ENCODE measurements at places on chromosomes 5 and 9.

DNA sequence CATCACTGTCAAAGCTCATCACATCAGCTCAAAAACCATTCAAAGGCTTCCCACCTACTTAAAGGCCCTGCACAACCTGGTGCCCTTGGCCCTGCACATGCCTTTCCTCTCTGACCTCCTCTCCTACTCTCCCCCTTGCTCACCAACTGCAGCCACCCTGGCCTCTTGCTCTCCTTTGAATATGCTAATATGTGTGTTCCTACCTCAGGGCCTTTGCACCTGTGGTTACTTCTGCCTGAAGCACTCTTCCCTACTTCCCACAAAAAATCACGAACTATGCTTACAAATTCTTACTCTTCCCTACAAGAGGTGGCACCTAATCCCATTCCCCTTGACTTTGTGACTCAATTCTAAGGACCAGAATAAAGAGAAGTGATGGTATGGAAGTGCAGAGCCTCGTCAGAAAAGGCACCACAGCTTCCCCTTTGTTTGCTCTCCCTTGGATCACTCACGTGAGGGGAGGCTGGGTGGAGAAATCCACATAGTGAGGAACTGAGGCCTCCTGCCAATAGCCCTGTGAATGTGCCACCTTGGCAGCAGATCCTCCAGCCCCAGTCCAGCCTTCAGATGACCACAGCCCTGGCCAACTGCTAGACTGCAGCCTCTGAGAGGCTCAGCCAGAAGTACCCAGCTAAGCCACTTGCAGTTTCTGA, 3.2 kb upstream of the TMEM171 start:
- DNase-seq: no peak

- DNase-seq: no peak
Measured at GRCh38 chr5:116444373-116445295, 130.0 kb downstream of the SEMA6A start.

GRCh38 chr9:124593651-124594058, 86.5 kb upstream of the NR5A1 start:
- DNase-seq: no peak

- peak; percentile 72 for DNase-seq
Measured at GRCh38 chr5:177357459-177358351, at the start of gene RGS14. TSS of gene RGS14 (plus strand) at chr5:177357924. CDS start at chr5:177358025, 101 bp downstream.

DNA sequence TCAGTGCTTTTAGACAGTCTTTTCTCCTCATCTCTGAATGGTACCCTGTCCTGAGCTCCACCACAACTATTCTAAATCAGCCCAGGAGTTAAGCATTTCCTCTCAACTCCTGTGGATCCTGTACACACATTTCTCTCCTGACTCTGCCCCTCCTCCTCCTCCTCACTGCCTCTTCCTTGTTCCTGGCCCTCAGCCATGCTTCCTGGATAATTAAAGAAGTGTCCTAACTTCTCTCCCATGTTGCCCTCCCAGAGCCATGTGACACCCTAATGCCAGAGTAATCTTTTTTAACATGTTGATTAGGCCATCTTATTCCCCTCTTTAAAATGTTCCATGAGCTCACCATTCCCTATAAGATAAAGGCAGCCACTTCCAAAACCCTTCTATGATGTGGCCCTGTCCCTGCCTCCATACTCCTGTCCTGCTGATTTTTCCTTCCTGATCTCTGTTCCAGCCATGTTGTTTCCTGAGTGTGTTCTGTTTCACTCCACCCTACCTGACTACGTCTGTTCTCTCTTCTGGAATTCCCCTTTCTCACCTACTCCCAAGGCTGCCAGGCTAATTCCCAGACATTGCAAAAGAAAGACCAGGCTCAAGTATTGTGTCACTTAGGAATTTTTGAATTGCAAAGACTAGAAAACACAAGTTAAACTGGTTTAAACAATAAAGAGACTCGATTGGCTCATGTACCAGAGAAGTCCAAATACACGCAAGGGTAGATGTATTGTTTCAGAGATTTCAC, 295.2 kb downstream of the MAST4 start:
- no peak for DNase-seq

GRCh38 chr5:63963080-63963735, 963 bp upstream of the HTR1A start:
- peak; percentile 31 for DNase-seq

DNA sequence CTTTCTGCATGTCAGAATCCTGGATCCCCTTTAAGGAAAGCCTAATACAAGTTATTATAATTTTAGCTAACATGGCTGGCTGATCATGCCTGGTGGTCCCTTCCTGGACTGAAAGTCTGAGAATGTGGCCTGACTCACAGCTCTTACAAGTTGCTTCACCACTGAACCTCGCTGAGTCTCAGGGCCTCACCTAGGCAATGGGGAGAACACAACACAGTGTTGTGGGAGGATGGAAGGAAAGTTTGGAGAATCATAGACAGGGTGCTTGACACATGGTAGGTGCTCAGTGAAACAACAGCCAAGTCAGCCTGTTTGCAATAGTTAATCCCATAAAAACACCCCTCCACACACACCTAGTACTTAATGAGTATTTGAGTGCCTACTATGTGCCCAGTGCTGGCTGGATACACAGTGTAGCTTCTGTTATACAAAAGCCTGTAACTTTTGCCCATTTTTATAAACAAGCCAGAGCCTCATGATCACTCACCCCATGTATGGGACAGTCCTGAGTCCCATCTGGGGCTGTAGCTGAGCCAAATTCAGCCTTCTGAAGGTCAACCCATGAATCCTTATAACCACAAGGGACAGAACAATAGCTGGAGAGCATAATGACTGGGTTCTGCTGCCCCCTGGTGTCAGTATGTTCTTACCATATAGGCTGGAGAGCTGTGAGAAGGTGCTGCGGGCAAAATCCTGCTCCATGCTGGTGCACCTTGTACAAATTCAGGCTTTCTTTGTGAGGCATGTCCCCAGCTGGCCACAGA, 3.9 kb downstream of the ACSL6 start:
- DNase-seq: peak; percentile 82

- DNase-seq: no peak
Measured at GRCh38 chr9:70805949-70806348, 315.5 kb downstream of the TRPM3 start.

DNA sequence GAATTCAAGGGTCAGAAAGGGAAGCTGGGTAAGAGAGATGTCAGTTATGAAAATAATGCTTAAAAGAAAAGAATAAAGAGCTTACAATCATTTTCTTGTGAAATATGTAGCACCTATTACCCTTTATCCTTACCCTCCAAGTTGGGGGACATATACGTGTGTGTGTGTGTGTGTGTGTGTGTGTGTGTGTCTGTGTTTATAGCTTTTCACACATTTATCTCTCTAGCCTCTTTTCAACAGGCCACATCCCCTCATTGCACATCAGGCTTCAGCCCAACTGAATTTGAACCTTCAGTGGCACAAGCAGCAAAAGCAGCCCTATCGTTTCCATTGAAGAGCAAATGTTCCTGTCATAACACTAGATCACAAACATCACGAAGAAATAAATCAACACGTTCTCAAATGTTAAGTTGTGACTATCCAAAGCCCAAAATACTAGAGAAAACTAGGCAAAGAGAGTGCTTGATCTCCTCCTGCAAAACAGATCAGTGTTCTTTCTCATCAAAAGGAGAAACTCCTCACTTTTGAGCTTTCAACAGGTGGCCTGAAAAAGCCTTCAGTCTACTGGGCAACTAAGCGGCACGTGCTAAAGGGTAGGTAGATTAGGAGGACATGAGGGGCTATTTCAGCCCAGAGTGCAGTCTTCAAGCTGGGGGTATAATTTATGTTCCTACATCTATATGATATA, 416.4 kb downstream of the EFNA5 start:
- no peak for DNase-seq

GRCh38 chr5:18546591-18546990, 912.3 kb downstream of the TAF11L14 start:
- no peak for DNase-seq

DNA sequence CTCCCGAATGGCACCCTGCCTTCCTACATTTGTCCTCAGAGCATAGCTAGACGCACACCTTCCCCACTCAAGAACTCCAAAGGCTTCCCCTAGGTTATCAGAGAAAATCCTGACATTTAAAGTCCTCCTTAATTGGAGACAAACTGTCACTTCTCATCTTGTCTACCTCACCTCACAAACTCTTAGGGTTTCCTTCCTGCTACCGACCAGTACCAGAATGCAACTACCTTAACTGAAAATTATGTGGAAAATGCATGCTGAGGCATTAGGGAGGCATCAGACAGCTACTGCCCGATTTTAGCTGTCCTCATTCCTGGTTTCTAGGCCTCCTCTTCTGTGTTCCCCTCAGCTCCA, 17.9 kb upstream of the TNIP1 start:
- DNase-seq: no peak

- no peak for DNase-seq
Measured at GRCh38 chr5:122810405-122810804, 35.0 kb upstream of the SNX24 start.

GRCh38 chr9:107390279-107390678, 99.3 kb downstream of the KLF4 start:
- DNase-seq: no peak

- peak; percentile 12 for DNase-seq
Measured at GRCh38 chr5:43482490-43483297, 971 bp downstream of the TMEM267 start.

- no peak for DNase-seq
Measured at GRCh38 chr5:171849585-171850323, 64.1 kb downstream of the SMIM23 start.

DNA sequence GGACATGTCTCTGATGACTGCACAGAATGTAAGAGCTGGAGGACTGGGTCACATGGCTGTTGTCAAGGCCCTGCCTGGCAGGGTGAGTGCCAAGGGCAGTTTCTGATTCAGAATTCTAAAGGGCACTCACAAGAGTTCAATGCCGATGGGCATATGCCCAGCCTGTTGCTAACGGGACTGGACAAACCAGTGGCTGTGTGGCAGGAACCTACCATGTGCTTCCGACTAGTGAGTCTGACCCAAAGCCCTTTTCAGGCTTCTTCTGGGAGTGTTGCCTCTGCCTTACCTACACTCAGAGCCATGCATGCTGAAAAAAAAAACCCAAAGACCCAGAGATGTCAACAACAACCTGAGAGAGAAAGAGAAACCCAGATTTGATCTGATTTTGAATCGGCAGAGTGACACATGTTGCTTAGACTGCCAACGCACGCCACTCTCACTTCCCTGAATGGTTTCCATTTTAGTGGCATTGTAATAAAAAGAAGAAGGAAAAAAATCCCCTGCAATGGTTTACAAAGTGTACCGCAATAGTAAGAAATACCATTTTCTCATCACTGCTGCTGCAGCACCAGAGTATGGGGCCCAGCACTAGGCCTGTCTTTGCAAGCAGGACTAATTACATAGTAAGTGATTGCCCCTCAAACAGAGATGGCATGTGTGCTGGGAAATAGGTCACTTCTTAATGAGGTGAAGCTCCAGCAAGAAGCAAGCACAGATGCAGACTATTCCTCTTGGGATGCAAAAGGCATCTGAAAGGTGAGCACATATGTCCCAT, 194.3 kb downstream of the PALM2AKAP2 start:
- DNase-seq: peak; percentile 69

GRCh38 chr5:135136546-135136945, 102.5 kb upstream of the PITX1 start:
- no peak for DNase-seq

GRCh38 chr9:32991897-32992594, 9.4 kb downstream of the APTX start:
- DNase-seq: no peak

DNA sequence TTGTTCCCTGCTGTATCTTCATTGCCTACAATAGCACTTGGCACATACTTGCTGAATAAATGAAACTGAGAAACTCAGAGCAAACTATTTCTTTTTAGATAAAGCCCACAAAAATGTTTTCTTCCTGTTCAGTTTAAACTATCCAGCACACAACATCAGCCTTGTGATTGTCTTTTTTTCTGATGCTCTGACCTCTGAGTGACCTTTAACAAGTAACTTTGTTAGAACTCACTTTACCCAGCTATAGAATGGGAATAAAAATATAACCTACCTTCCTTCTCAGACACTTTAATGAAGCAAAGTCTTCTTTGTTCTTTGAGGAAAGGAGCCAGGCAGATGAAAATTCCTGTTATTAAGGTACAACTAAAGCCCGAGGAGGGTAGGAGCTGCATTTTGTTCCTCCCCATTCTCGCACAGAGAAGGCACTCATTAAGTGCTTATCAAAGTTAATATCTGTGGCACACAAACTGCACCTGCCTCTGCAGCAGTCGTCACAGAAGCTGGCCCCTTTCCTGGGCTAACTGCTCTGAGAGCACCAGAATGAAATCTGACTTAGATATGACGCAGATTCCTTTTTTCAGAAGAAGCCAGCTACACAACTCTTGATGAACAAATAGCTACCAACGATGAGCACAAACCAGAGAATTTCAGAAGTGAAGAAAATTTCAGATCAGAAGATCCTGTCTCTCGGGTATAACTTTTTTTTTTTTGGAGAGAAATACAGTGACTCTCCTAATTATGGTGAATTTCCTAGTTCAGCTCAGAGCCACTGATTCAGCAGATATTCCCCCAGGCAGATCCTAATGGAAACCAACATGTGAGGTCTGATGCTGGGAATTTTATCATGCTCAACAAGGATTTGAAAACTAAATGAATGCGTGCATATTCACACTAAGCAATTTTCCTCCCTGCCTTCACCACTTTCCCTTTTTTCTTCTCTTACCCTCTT, 31.0 kb upstream of the NR3C1 start:
- DNase-seq: peak; percentile 52

DNA sequence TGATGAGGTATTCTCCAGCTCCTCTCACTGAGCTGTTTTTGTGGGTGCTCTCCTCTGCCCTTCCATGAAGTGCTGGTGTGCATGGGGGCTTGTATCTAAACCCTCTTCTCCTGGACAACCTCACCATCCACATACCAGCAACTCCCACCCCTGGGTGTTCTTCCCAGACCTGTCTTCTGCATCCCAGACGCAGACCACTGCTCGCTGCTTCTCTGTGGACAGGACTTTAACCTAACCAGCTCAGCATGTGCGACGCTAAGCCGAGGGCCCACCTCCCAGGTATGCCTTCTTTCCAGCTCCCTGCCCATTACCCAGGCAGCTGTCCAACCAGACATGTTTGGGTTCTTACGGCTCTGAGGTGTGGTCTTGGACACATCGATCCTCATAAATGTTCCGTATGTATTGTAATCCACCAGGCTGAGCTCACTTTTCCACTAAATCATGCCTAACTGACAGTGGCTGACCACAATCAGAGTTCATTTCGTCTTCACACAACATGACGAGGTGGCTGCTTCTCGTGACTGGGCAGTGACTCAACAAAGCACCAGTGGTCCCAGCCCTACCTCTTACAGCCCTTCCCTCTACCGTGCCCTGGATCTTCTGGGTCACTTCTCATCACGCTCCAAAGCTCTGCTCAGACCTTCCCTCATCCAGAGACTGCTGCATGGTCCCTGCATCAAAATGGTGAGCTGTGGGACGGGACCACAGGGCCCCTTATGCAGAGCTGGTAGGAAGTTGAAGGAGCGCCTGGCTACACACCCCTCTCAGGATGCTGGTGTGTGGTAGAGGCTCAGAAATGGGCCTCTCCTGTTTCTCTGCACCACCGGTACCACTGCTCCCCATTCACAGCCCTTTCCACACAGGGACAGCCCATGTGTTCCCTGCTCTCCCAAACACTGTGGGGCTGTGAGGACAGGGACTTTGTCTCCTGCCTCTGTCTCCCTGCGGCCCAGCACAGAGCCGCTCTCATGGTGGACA, 9.6 kb upstream of the PTGES2 start:
- no peak for DNase-seq

All from activated T-cell treated with anti-CD3 and anti-CD28 coated beads, Interleukin-2, amount 50 U/mL, for 72 hours (primary cell).